ENCODE measurements at places on chromosomes 12 and 14.

GRCh38 chr12:30977124-30977523 lies 50.6 kb downstream of the TSPAN11 start:
- DNase-seq: no peak

GRCh38 chr12:91687052-91688017 lies 458.3 kb downstream of the BTG1 start:
- no peak for DNase-seq

DNA sequence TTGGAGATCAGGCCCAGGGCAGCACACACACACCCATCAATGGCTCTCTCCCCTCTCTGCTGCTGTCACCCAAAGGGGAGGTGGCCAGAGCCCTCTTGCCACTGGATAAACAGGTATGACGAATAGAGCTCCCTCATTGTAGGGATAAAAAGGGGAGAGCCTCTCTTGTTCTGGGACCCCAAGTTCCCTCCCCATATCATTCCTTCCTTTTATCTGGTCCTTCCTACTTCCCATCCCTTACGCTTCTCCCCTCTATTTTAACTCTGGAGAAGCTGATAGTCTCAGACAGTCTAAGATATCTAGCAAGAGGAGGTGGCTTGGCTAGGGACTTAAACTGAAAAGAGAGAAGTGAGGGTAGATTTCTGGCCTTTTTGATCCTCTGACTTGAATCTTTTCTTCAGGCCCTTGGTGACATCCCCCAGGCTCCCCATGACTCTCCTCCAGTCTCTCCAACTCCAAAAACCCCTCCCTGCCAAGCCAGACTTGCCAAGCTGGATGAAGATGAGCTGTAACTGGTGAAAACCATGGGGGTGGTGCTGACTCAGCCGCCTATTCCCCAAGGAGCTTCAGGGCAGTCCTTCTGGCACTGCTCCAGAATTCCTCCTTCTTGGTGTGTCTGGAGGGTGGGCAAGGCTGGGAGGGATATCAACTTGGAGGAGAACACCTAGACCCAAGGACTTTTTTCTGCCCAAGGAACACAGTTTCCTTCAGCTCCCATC lies 5.3 kb downstream of the ARHGEF25 start:
- no peak for DNase-seq

- DNase-seq: no peak
These were observed 363.3 kb downstream of the PAWR start for GRCh38 chr12:79327465-79327864.

DNA sequence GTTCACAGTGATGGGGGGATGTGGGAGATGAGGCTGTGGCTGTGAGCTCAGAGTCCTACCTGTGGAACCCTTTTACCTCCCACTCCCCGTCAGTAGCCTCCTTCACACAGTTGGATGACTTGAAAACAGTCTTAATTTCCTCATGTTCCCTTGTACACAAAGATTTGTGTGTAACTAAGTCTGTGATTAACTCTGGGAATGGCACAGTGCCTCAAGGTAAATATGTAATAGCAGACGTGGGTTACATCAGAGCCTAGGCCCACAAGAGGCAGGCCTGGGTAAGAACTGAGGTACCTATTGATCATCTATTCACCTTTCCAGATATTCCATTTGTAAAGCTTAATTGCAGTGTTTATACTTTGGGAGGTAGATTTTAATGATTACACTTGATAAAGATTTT lies 5.8 kb upstream of the IGF1 start:
- no peak for DNase-seq

DNA sequence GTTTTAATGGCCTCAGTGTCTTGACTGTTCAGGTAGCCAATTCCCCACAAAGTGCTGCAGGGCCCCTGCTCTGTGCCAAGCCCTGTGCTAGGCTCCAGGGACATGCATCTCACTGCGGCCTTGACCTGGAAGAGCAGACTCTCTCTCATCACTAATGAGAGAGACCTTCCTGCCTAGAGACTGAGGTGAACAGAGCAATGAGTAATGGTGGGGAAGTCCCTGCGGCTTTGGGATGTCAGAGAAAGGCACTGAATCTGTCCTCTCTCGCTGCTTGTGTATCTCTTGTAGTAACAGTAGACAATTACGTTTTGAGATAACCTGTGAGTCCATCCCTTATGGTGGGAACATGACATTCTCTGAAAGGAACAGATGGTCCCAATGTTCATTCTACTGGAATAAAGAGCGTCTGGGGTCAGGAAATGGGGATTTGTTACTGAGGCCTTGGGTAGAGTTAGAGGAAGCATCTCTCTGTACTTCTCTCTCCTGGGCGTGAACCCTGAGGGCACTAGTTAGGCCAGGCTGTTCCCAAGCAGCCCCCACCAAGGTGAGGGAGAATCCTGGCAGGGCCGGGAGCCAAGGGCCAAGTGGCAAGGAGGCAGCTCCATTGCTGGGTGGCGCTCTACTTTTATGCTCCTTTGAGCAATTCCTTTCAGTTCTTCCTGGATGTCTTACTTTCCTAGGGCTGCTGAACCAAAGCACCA lies 13.5 kb downstream of the NFATC4 start:
- DNase-seq: no peak

DNA sequence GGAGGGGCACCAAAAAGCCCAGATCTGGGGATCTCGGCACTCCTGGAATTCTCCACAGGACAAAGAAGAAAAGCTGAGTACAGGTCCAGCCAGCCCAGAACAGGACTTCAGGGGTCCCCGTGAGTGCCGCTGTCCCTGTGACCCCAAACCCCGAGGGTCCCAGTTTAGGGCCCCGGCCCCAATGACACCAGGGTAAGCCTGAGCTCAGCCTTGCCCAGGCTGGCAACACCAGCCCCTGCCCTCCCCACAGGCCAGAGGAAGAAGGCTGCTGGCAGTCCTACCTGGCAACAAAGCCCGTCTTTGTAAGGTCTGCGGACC lies 1.8 kb downstream of the CDK2AP1 start:
- no peak for DNase-seq

Data from C1 segment of cervical spinal cord (tissue), 14 donors.